MCF 10A (cell line): ENCODE measurements at places on chromosomes 6 and 20.

GRCh38 chr20:2285193-2285592 is 10.6 kb upstream of the TGM3 start:
- DNase-seq, result no peak

DNA sequence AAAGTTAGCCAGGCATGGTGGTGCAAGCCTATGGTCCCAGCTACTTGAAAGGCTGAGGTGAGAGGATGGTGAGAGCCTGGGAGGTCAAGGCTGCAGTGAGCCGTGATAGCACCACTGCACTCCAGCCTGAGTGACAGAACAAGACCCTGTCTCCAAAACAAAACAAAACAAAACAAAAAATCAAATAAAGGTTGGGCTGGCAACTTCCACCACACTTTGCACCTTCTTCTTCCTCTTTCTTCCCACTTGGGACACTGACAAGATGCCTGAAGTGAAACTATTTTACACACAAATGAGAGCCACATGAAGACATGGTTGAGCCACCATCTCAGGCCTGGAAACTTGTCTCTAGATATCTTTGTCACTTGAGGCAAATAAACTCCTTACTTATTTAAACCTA is 53.8 kb upstream of the CCDC28A start:
- no peak for DNase-seq

GRCh38 chr6:108105571-108105970 is 31.0 kb upstream of the OSTM1 start:
- no peak for DNase-seq

DNA sequence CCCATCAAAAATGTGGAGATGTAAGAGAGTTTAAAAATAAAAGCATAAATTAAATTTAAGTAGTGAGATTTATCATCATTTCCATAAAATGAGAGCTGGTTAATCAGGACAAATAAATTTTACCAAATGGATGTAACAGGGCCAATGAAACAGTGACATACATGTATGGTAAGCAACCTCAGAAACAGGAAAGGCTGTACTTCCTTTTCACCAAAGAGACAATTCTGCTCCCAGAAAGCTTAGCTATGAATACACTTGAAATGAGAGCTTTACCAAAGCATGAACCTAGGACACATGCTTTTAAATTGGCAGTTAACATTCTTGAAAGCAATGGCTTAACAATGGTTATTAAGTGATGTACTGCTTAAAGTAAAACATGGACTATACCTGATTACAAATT is 12.1 kb upstream of the UBE2J1 start:
- DNase-seq, result no peak

DNA sequence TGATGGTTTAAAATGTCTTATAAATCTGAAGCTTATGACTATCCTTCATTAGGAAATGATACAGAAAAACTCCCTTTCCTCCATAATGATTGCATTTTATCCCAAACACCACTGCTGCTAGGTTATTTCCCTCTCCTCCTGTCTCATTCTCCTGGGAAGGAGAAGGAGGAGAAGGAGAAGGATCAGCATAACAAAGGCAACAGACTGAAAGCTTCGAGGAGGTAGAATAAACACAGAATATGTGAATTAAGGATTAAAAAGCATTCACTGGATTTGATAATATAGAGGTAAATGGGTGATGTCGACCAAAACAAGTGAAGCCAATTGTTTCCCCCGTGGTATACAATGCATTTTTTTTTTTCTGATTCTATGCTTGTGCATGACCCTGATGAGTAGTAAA is 82.0 kb downstream of the WASF1 start:
- DNase-seq, result no peak

DNA sequence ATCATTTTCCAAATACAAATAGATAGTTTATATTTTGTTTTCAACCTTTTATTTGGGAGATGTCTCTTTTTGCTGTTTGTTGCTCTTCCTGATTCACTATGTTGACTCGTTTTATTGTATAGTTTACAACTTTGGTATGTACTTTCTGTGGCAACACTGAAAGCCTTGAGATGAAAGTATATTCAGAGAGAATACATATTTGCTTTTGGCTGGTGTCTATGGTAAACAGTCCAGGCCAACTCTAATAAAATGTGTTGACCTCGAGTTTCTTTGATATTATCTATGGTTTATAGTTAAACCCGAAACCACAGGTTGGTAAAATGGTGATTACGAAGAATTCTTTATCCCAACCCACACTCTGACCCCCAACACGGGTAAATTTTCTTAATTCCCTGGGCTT is 919.6 kb upstream of the MAP3K7 start:
- no peak for DNase-seq

DNA sequence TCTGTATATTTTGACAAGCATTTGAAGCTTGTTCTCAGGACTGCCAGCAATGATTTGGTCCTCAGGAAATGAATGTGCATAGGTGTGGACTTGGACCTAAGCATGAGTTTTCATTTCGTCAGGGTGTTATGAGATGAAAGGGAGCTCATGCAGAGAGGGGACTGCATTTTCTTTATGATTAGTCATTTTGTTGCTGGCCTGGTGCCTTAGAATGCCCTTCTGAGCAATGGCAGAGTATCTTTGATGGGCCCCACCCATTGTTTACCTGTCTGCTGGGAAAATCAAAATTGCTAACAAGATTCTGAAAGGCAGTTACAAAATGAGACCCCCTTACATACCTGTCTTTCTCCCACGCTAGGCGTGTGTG is 51.5 kb upstream of the MTHFD1L start:
- peak; percentile 76 for DNase-seq

- no peak for DNase-seq
These were observed 225.4 kb upstream of the TSHZ2 start for GRCh38 chr20:52746770-52747169.

DNA sequence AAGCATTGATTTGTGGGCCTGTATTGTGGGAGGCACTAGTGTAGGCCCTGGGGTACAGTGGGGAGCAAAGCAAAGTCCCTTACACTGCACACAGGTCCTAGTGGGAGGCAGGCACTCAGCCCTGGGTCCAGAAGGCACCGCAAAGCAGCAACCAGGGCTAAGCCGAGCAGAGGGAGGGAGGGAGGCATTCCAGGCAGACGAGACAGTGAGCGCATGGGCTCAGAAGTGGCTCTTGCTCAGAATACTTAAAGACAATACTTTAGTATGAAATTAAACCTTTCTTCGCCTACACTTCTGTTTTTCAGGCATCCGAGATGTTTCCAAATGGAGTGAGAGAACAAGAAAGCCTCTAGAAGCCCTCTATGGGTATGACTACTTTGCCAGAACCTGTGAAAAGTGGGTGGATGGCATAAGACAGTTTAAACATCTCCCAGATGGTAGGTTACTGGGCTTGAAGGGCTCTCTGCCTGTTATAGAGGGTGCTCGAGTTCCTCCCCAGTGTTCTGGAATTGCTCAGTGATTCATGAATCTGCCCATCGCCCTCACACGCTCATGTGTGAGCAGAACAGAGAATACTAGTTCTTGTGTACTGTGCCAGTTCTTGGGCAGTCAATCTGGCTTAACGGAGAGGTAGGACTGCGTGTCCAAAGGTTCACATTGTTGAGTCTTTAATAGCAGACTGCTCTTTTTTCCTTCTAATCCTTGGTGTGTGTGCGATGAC is 18.7 kb downstream of the BPHL start:
- DNase-seq, result no peak

DNA sequence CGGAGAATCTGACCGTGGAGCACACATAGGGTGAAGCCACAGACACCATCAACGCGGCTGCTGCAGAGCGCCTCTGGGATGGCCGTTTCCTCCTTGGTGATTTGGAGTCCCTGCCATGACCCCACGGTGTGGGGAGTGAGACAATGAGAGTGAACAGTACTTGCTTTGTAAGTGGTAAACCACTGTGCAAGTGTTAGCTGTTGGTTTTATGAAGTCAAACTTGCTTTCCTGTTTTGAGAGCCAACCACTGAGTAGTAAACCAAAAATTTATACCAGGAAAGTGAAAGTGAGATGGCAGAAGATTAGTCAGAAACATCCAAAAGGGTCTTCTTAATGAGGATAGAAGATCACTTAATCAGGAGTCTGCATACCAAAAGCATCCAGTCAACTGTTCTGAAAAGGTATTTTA is 160.7 kb downstream of the FOXC1 start:
- DNase-seq, result no peak

- no peak for DNase-seq
These were observed 600.0 kb downstream of the QKI start for GRCh38 chr6:164014346-164015087.

- DNase-seq, result no peak
These were observed 5.6 kb downstream of the MYLK2 start for GRCh38 chr20:31824554-31825313.

GRCh38 chr6:17454316-17455005 is 61.1 kb downstream of the CAP2 start:
- no peak for DNase-seq

- no peak for DNase-seq
These were observed 78.8 kb upstream of the CD83 start for GRCh38 chr6:14038467-14039437.

DNA sequence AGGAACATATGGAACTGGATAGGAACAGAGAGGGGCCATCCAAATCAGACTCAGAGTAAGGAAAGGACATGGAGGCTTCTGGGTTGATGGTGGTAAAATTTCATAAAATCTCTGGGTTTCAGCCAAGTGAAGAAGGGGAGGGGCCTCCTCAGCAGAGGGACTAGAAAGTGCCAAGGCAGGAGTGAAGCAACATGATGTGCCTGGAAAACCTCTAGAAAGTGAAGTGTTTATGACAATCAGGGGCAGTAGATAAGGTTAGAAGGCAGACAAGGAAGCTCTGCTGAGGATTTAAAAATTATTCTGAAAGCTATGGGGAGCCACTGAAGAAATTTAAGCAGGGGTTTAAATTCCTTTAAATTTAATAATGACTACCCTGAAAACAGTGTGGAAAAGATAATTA is 126.0 kb upstream of the TENT5A start:
- peak; percentile 9 for DNase-seq

- DNase-seq, result no peak
These were observed 13.7 kb downstream of the NPEPL1 start for GRCh38 chr20:58706150-58706892.

- DNase-seq, result no peak
These were observed 180.6 kb downstream of the PTPRK start for GRCh38 chr6:128339635-128340450.

DNA sequence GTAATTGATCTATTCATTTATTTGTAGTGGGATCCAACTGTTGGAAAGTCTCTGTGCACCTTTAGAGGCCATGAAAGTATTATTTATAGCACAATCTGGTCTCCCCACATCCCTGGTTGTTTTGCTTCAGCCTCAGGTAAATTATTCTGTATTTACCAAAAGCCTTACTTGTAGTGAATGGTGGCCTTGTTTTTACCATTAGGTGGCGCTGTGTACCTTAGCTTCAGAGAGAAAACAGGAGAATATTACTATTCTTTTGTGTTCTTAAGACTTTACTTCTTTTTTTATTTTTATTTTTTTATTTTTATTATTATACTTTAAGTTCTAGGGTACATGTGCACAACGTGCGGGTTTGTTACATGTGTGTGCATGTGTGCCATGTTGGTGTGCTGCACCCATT is 23.7 kb downstream of the PEX7 start:
- peak; percentile 63 for DNase-seq

- DNase-seq, result no peak
These were observed 63.4 kb upstream of the MPC1 start for GRCh38 chr6:166446146-166446545.

DNA sequence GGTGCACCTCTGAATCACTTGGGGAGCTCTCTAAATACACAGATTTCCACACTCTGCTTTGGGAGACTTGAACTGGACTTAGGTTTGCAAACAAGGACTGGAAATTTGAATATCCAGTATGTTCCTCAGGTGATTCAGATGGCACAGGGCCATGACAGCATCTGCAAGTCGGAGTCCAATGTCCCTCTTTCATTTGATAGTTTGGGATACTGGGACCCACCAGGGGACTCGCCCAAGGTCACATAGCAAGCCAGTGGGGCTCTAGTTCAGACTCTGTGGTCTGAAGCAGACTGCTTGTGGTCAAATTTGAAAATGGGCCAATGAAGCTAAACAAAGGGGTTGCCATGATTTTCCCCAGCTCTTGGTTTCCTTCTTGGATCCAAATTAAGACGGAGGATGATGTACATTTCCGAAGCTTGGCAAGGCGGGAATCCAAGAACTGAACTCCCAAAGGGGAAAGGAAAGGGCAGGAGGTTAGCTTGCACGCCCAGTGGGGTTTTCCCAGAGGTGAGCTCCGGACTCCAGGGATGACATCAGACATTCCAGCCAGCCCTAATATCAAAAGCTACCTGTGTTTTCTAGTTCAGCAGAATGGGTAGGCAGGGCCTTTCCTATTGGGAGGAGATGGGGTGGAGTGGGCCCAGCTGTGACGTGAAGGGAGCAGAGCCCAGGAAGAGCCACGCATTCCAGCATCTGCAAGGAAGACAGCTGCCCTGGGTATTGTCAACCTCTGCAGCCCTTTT is 3.4 kb upstream of the SYS1 start:
- DNase-seq, result peak; percentile 74

GRCh38 chr6:160055813-160056212 is 65.8 kb upstream of the SLC22A1 start:
- DNase-seq, result no peak

GRCh38 chr6:87171938-87172633 is 16.7 kb downstream of the ZNF292 start:
- DNase-seq, result no peak

- peak; percentile 94 for DNase-seq
These were observed 65.9 kb downstream of the DLL1 start for GRCh38 chr6:170224694-170225660.

GRCh38 chr6:39444479-39445019 is 122.0 kb upstream of the KCNK16 start:
- DNase-seq, result no peak

DNA sequence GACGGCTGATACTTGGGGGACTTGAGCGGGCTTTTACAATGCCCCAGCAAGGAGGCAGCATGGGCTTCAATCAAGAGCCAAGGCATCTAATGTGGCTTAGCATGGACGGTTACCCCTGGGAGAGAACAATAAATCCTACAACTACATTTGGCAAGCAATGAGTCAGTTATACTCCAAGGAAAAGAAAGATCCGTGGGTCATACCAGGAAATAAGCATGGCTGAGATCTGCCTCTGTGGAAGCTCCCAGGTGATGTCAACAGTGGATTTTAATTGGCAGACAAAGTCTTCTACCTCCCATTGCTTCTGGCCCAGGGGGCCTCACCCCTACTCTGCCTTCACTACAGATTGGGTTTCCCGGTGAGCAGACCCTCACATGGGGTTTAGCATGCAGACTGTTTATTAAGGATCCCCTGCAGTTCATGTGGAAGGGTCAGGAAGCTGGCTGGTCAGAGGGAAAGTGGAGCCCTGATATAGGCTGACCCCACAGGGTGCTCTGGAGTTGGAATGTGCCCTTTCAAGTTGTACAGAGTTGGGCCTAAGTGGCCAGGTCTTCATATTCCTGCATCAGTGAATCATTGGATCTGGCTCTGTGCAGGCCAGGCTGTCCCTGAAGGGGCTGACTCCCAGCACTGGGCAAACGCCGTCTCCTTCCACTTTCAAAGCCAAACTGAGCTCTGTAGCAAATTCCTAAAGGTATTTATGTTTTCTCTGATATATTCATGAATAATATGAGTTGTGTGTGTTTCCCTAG is 91.3 kb upstream of the GGTLC1 start:
- DNase-seq, result no peak

GRCh38 chr6:121711472-121711871 is 276.0 kb downstream of the GJA1 start:
- DNase-seq, result no peak
